Upper lobe of left lung (tissue), 6 donors: ENCODE measurements at places on chromosomes 12 and 14. TPM values are rescaled to one million over a fixed set of nuclear protein-coding genes. Genes with fewer than 3 reads are reported as not detected.

DNA sequence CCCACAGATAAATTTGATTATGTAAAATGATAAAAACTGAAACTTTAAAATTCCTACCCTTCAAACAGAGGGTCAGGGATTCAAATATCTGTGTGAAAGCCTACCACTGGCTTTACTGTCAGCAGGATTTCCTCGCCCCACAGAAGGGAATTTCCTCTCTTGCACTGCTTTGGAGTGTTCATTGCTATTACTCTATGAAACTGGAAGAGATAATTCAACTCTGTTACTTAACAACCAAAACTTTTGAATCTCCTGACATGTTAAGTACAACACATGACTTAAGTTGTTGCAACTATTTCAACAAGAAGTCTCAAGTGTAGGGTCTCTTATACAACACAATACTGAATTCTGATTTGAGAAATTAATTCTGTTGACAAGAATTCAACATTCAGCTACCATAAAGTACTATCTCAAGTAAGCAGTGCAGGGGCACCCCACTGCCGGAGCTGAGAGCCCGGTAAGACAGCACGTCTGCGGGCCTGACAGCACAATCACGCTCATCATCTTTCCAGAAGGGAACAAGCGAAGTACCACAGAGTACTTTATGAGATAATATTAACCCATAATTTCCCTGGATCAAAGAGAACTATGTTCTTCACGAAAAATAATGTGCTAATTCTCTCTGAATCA, 22.9 kb downstream of the DICER1 start:
- DNase-seq, result no peak

GRCh38 chr12:63766498-63766897, 13.2 kb upstream of the RXYLT1 start:
- no peak for DNase-seq

GRCh38 chr14:23286902-23287479, 1.1 kb upstream of the HOMEZ start:
- no peak for DNase-seq

DNA sequence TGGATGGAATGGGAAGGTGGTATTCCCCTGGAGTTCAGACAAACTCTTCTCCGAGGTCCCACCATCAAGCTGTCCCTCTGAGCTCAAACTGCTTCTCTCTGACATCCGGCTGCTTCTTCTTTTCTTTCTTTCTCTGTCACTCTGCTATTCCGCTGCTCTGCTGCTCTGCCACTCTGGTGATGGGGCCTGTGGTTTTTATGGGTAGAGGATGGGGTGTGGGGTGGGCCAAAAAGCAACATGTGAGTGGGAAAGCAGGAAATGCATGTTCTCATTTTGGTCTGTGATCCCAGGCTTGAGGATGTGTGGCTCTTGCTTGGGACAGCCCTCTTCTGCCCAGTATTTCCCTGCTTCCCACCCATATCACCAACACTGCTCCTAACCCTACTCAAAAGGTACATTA, 30.6 kb downstream of the CLECL1 start:
- DNase-seq, result no peak

DNA sequence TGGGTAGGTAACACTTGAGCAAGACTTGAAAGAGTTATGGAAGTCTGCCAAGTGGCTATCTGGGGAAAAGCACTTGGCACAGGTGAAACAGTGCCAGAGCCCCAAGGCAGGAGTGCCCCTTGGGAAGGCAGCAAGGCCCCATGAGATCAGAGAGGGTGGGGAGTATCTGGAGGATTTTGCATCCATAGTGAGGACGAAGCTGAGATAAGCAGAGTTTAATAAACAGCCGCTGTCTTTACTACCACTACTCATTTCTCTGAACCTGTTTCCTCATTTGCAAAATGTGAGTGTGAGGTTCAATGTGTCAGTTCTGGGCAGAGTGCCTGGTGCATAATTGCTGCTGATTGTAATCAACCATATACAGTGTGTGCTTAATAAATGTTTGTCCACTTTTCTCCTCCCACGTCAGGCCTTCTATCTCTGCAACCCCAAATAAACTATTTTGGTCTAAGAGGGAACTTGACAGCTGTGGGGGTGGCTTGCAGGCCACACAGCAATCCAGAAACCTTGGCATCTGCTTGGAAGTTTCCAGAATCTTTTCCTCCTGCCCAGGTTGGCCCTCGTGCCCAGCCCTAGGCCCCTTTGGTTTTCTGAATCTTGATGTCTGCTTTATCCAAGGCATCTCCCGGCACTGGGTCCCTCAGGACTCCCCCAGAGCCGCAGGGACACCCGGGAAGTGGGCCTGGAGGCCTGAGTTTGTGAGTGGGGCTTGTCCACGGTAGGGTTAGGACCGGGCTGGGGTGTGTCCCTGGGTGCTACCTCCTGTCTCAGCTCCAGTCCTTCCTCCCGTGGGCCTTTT, 4.5 kb downstream of the ABCB9 start:
- no peak for DNase-seq

The POTEM gene
- total RNA-seq, result not detected

The GPR84 gene
- total RNA-seq, result 1.1 TPM

- no peak for DNase-seq
Observed at GRCh38 chr14:77657280-77657679, 40.8 kb upstream of the SPTLC2 start.

DNA sequence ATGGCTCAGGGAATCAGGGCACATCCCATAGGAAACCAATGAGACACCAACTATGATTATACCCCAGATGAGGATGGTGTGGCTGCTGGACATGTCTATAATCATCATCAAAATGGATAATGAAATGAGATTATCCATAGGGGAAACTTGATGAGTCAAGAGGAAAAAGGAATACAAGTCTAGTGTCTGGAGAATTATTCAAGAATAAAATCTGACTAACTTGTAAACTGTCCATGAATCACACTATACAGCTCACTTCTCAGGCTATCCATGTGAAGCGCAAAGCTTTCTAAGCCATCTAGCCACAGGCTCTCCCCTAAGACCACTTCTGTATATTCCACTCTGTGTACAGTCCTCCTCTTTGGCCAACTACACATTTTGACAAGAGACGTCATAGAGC, 52.5 kb downstream of the DUSP16 start:
- no peak for DNase-seq
